ENCODE measurements at places on chromosomes 5 and 9. TPM values are rescaled to one million over a fixed set of nuclear protein-coding genes. Genes with fewer than 3 reads are reported as not detected.

CCL27 gene
- polyA plus RNA-seq, result not detected

ANKRD18A gene
- 2.4 TPM for polyA plus RNA-seq

ZNF300 gene
- 4.0 TPM for polyA plus RNA-seq

SLC6A3 gene
- 0.09 TPM for polyA plus RNA-seq

DNA sequence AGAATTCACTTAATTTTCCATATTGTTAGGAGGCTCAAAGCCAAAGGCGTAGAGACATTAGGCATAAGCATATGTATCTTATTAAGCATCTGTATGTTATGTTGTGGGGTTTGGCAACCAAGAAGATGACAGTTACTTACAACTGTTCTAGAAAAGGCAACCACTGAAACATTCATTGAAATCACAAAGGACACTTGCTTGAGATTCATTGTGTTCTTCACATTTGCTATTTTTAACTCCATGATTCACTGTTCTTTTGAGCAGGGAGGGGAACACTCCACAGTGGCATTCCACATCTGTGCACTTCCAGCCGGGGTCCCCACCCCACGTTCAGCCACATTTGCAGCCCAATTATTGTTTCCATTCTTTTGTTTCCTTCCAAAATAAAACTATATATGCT lies 107.1 kb downstream of the PALM2AKAP2 start:
- DNase-seq, result no peak

DNA sequence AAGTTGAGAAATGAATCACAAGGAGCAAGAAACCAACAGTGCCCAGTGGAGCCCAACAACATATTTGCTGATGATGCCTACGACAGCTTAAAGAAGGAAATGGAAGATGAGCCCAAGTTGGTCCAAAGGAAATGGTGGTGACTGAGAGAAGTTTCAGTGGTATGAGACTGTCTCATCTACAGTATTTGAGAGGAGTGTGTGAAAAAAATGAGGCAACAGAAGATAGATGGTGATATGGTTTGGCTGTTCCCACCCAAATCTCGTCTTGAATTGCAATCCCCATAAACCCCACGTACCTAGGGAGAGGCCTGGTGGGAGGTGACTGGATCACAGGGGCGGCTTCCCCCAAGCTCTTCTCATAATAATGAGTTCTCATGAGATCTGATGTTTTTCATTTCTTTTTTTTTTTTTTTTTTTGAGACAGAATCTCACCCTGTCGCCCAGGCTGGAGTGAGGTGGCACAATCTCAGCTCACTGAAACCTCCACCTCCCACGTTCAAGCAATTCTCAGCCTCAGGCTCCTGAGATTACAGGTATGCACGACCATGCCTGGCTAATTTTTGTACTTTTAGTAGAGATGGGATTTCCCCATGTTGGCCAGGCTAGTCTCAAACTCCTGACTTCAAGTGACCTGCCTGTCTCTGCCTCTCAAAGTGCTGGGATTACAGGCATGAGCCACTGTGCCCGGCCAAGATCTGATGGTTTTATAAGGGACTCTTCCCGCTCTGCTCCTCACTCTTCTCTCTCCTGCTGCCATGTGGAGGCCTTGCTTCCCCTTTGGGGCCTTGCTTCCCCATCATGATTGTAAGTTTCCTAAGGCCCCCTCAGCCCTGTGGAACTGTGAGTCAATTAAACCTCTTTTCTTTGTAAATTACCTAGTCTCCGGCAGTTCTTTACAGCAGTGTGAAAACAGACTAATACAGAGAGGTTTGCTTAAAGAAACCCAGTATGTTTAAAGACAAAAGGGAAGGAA lies 30.2 kb downstream of the EFCAB9 start:
- DNase-seq, result no peak

DNA sequence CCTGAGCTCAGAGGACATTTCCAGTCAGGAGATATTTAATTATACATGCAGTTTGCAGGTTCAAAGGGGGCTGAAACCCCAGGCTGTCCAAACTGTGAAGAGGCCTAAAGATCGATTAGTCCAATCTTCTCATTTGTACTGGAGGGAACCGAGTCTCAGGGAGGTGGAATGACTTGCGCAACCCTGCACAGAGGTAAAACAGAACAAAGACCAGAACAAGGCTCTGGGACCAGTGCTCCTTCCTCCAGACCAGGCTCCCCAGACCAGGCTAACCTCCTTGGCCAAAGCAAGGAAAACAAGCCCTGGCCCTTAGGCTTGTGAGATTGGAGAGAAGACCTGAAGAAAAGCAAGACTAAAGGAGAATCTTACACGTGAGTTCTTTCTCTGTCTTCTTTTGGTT lies 120.8 kb downstream of the ENC1 start:
- DNase-seq, result no peak

DNA sequence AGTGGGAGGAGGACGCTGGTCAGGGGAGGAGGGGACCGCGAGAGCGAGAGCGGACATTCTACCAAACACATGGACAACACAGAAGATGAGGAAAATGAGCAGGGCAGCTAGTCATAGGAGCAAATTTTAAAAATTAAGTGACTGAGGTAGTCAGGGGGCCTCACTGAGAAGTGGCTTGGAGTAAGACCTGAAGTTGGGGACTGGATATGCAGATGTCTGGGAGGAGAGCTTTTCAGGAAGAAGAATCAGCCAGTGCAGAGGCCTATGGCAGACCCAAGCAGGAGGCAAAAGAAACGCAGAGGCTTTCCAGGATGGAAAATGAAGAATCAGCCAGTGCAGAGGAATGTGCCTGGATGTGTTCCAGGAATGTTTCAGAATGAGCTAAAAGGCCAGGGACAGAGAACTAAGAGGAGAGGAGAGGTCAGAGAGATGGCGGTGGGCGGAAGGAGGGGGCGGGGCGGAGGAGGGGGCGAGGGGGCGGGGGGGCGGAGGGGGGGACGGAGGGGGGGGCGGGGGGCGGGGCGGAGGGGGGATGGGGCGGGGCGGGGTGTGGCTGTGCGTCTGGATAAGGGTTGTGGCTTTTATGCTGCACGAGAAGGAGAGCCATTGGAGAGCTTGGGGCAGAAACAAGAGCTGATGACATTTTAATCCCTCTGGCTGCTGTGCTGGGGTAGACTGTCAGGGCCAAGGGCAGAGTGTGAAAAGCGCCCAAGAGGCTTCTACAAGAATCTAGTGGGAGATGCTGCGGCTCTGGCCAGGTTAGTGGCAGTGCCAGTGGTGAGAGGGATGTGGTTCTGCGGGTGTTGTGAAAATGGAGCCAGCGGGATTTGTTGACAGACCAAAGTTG lies 129.6 kb downstream of the KCNIP1 start:
- DNase-seq, result peak; percentile 95

DNA sequence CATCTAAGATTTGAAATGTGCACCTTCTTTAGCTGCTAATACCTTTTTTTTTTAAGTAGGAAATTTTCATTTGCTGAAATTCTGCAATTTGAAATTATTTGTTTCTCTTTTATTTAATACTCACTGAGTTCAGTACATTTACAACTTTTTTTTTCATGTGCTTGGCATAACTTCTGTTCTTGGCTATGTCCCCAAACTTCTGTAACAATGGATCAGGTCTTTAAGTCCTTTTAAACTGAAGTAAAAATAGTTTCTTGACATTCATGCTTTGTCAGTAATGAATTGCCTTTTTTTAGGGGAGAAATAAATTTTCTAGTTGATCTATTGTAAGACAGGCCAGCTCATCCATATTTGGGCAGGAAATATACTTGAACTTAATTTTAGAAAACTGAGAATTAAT lies 41.5 kb downstream of the EDIL3 start:
- DNase-seq, result no peak

DNA sequence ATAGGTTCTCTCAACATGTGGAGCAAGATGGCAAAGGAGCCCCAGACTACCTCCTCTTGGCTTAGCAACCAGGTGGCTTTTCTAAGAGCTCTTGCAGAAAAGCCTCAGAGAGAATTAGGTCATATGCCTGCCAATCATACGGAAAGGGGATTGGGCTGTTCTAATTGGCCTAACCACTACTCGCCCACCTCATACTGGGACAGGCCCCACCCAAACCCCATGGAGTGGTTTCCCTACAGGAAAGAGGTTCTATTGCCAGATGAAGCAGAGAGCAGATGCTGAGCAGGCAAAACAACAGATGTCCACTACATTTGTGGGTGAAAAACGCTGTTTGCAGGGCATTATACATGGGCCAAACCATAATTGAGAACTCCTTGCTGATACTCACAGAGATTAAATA lies 29.0 kb downstream of the ABLIM3 start:
- DNase-seq, result no peak

GRCh38 chr5:171593976-171594375 lies 174.5 kb downstream of the FGF18 start:
- DNase-seq, result no peak

Data from kidney (tissue), 22 donors.